Hippocampal formation (tissue), 2 donors: ENCODE measurements at places on chromosomes 2 and 18.

DNA sequence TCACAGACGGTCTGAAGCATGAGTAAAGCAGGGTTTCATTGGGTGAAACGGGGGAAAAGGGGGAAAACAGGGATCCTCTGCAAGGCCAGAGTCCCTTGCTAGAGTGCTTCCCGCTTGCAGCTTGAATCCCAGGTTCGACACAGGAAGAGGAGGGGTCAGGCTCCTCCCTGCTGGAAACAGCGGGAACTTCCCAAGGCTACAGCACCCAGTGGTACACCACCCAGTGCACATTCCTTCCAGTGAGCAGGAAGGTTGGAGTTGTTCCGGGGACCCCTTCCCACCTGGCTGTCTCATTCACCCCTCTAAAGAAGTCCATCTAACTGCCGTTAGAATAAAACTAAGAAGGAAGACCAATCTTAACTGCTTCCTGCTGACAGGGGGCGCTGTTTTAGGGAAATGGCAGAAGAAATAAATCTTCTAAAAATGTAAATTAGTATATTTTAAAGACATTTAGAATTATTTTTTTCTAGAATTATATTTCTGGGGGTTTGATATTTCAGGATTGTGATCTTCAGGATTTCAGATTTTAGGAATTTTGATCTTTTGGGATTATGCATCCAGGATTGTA is 230.9 kb downstream of the RBM43 start:
- DNase-seq, result no peak

DNA sequence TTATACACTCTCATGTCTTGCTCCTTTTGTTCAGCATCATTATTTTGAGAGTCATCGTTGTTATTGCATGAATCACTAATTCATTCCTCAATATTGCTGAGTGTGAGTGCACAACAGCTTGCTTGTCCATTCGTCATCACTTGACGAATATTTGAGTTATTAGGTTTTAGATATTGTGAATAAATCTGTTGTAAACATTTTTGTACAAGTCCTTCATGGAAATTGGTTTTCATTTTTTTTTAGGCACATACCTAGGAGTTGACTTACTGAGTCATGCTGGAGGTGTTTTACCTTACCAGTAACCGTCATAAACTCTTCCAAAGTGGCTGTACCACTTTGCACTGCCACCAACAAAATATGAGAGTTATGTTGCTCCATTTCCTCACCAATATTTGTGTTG is 84.2 kb upstream of the NCK2 start:
- DNase-seq, result no peak

DNA sequence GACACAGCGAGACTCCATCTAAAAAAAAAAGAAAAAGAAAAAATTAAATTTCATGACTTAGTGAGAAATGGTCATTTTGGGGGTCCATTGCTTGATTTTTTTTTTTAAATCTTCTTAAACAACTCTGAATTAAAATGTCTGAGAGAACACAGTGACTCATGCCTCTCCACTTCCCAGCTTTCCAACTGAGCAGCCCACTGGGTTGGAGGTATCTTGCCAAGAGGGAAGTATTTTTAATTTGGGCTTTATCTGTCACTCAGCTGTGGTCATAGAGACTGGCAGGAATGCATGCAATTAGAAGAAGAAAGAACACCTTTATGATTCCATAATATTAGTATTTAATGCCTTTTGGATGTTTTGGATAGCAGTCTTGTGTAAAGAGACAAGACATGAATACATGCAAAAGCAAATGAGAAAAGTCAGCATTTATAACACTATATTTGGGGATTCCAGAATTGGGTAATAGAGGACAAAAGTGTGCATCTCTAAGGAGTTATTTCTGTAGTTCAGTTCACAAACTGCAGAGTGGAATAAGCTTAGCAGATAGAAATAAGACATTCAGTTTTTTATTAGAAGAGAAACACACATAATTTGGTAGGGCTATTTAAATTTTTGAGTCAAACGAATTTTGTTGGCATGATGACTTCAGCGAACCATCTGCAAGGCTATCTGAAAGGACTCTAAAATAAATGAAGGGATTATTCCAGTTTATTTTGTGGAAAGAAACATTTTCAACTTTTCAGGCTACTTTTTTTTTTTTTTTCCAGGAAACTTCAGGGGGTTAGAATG is 254.8 kb downstream of the TGIF1 start:
- no peak for DNase-seq

DNA sequence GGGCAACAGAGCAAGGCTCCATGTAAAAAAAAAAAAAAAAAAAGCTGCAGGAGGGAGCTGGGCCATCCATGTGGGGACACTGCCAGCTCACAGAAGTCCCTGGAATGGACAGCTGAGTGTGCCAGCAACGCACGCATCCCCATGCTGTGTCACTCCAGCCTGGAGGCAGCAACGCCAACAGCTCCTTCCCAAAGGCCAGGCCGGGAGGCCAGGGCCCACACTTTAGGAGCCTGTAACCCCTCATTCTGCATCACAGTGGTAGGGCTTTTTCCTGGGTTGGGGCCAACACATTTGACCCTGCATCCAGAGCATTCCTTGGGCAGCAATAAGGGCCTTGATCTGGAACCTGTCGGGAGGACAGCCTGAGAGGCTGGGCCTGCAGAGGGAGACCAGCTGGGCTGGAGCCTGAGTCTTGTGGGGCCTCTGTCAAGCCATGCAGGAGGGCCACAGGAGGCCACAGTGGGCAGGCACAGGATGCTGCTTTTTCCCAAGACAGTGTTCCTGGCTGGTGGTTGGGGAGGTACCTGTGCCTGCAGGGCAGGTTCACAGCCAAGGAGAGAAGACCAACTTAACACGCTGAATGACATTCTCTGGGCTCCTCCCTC is 16.8 kb upstream of the KCNK3 start:
- no peak for DNase-seq

GRCh38 chr2:8500124-8501054 is 181.5 kb upstream of the ID2 start:
- DNase-seq, result no peak

- no peak for DNase-seq
Observed at GRCh38 chr18:7545734-7546133, 21.4 kb upstream of the PTPRM start.

DNA sequence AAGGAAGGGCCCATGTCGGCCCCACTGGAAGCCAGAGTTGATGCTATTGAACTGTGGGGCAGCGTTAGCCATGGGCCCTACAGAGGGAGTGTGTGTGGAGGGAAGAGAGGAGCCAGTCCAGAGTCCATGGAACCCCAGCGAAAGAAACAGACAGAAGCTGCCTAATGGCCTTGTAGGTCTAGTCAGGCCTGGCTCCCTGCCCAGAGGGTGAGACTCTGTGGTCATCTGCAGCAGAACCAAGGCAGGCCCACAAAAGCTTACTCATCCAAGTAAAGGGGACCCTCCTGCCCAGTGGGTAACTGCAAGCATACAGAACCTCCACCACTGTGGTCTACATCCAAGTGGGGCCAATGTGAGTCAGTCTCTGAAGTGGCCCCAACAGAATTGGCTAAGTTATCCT is 439.8 kb downstream of the TGIF1 start:
- no peak for DNase-seq

GRCh38 chr2:101111917-101112771 is 39.0 kb downstream of the TBC1D8 start:
- DNase-seq, result no peak

DNA sequence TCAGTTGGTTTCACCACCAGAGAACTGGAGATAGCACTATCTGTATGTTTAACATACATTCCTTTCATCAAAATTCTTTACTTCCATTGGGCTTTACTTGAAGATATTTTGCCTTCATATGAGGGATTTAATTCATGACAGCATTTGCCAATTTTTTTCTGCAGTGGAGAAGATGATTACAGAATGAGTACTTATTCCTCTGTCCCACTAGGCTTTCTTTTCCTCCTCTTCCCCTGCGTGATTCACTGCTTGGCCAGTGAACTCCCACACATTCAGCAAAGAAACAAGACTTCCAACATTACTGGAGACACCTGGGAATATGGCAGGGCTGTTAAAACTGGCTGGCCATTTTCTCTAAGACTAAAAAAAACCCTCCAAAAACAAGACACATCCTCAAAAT is 425.8 kb upstream of the KCNH7 start:
- no peak for DNase-seq

DNA sequence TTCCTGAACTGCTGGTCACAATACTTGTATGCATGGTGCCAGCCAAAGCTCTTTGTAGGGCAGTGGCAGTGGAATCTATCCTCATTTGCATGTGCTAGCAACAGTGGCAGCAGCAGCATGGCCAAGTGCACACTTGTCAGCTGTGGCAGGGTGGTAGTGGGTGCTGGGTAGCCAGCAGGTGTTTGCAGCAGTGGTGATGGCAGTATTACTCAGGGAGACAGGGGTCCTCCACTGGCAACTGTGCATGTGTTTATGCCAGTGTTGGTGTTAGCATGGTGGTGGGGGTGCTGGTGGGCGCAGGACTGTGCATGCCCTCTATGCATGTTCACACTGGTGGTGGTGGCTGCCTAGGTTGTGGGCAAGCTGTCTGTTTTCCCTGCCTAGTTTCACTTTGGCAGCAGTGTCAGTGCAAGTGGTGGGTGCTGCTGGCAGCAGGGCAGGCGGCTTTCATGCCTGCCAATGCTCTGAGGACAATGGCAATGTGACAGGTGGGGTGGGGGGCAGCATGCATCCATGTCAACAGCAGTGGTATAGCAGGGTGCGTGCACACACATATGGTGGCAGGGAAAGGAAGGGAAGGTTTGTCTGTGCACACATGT is 41.2 kb downstream of the GALNT13 start:
- no peak for DNase-seq

DNA sequence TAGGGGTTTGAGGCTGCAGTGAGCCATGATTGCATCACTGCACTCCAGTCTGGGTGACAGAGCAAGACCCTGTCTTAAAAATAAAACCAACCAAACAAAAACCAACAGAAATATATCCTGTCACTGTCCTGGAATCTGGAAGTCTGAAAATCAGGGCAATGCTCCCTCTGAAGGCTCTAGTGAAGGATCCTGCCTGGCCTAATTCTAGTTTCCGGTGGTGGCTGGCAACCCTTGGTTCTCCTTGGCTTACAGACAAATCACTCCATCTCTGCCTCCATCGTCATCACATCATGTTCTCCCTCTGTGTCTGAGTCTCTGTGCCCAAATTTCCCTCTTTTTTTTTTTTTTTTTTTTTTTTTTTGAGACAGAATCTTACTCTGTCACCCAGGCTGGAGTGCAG is 15.9 kb upstream of the VPS4B start:
- no peak for DNase-seq

DNA sequence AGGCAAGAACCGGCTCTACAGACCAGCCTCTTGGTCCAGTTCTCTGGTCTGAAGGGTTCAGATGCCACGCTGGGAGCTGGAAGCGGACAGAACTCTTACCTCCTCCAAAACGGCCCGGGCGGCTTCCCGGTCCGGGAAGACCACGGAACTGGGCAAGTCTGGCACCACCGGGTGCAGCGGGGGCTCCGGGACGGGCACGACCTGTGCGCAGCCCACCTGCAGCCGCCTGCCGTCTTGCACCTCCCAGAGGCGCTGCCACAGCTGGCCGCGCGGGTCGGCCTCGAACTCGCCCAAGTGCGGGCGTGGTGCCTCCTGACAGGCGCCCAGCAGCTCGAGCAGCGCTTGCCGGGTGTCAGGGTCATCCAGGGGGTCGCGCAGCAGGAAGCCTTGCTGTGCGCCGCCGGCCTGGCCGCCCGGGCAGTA is 773 bp downstream of the CMPK2 start:
- DNase-seq, result no peak

DNA sequence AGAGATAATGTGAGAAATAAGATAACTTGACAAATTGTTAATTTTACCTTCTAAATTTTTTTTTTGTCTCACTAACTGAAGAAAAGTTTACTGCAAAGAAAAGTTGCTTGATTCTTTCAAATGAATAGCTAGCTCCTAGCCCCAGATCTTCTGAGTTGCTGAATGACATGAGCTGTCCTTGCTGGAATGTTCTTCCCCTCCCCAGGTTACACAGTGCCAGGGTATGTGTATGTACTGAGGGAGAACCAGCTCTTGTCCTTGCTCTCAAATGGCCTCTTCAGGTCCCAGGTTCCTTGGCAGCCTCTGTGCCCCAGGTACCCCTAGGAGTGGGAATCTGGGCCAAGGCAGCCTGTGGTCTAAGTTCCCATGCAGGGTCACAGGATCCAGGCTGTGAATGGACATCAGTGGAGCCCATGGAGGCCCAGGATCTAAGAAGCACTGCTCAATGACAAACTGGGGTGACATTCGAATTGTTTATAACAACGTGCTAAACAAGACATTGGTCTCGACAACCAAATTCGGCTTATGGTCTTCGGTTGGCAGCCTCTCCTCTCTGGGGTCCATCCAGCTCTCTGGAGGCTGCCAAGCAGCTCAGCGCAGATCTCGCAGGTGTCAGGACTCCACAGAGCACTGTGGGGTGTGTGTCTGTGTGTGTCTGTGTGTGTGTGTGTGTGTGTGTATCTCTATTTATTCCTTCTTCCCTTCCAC is 17.1 kb upstream of the INO80C start:
- DNase-seq, result no peak

GRCh38 chr2:151782378-151783132 is 45.7 kb downstream of the ARL5A start:
- no peak for DNase-seq

DNA sequence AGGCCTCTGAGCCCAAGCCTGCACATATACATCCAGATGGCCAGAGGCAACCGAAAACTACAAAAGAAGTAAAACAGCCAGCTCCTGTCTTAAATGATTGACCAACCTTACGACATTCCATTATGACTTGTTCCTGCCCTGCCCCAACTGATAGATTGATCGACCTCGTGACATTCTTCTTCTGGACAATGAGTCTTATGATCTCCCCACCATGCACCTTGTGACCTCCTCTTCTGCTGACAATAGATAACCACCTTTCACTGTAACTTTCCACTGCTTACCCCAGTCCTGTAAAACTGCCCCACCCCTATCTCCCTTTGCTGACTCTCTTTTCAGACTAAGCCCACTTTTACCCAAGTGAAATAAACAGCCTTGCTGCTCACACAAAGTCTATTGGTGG is 670.0 kb upstream of the PKDCC start:
- no peak for DNase-seq

- no peak for DNase-seq
Observed at GRCh38 chr2:170501421-170502043, 213.6 kb upstream of the SP5 start.

DNA sequence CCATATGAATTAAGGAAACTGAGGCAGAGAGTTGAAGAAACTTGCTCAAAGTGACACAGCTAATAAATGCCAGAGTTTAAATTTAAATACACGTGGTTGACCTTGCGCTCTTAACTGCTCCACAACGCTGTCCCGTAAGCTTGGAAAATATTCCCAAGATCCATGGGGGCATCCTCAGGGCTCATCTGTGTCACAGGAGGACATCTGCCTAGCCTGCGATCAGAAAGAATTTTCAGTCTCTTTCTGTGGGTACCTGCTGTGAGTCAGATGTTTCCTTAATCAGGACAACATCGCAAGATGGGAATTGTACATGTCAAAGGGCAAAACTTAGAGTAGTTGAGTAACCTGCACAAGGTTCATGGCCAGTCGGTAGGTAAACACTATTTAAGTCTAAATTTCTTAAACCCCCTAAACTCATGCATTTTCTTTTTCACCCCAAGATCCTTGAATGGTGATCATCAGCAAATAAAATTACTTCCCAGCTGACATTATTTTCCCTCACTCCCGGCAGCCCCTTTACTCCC is 1.4 kb downstream of the CMPK2 start:
- DNase-seq, result no peak
